ENCODE measurements at places on chromosomes 1 and 21. TPM values are rescaled to one million over a fixed set of nuclear protein-coding genes. Genes with fewer than 3 reads are reported as not detected.

- DNase-seq, result no peak
Observed at GRCh38 chr21:27487676-27488075, 520.8 kb upstream of the ADAMTS5 start.

- DNase-seq, result no peak
Observed at GRCh38 chr1:8089535-8090228, 63.6 kb upstream of the ERRFI1 start.

DNA sequence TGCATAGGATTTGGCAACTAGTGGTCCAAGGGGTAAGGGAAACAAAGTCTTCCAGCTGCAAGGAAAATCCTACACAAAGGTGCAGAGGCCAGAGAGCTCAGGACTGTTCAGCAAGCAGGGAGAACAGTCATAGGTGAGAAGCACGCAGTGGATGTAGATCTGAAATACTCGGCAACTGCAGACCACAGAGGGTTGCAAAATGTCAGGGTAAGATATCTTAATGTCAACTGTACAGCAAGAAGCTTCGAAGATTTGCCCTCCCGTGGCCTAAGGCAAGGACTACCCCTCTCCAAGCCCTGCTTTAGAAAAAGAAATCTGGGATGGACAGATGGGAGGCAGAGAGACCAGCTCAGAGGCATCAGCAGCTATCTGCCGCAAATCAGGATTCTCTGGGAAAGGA, 153.4 kb upstream of the IRF2BP2 start:
- DNase-seq, result no peak

DNA sequence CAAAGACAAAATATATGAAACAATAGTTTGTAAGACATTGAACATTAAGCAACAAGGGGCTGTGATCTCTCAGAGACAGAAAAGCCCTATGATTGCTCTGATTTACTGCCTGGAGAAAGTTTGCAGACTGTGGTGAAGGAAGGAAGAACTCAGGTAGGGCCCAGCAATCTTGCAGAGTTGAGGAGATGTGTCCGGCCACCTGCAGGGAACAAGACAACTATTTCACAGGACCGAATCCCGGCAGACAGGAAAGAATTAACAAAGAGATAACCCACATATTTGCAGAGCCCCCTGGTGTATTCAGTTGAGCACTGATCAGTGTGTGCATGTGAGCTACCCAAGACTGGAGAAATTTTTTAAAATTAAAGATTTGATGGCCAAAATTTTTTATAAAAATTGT, 58.3 kb upstream of the FMN2 start:
- no peak for DNase-seq

GRCh38 chr21:25709684-25710265, 24.9 kb downstream of the ATP5PF start:
- no peak for DNase-seq

GRCh38 chr1:208541225-208541855, 297.2 kb upstream of the PLXNA2 start:
- DNase-seq, result no peak

GRCh38 chr1:26016953-26017545, 4.5 kb upstream of the EXTL1 start:
- no peak for DNase-seq

PROX1 gene
- 6.7 TPM for polyA plus RNA-seq

RNF186 gene
- 0.36 TPM for polyA plus RNA-seq

ANGEL2 gene
- 50.7 TPM for polyA plus RNA-seq

FCRL2 gene
- polyA plus RNA-seq, result not detected

All from renal pelvis (tissue), 12 donors.